Fibroblast of upper back skin (primary cell): ENCODE measurements at places on chromosomes 4 and X.
A peak's percentile ranks its signal among the peaks of the same experiment; 100 is the strongest.

GRCh38 chr4:102789317-102789717, 28.5 kb upstream of the MANBA start:
- DNase-seq, result peak; percentile 86

- no peak for DNase-seq
Observed at GRCh38 chr4:77653162-77653758, 47.6 kb downstream of the CXCL13 start.

DNA sequence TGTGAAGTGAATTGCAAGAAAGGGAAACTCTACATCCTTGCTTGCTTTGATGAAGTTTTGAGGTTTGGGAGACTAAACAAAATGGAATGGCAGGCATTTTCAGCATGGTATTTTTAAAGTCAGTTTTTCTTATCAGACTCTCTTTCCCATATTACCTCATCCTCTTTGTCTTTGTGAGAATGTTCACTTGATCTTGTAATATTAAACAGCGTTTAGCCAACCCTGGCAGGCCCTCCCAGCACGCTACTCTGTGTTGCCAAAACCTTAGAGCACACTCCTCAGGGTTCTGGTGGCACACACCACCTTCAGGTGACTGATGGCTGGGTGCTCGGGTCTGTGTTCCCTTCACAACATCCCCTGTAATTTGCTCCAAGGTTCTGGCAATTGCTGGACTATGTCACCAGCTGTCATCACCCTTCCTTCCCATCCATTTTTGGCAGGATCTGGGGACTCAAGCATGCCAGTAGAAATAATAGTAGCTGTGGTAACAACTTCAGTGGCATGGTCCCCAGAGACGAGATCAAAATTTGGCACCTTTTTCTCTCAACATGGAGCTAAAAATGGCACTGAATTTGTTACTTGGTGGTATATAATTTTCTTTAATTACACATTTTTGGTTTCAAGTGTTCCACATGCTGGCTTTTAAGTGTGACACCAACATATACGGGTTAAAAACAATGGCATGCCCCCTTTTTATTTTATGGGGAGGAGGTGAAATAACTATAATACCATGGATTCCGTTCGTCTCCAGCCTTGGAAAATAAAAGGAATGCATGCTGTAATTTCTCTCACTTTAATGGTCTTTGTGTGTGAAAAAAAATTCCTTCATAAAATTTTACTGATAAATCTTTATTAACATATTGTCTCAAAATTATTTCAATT, 273.1 kb downstream of the DCTD start:
- peak; percentile 92 for DNase-seq

GRCh38 chr4:150251752-150252190, 173.5 kb downstream of the DCLK2 start:
- DNase-seq, result peak; percentile 37

- no peak for DNase-seq
Observed at GRCh38 chr4:183411291-183411861, 33.1 kb upstream of the CDKN2AIP start.

- peak; percentile 95 for DNase-seq
Observed at GRCh38 chr4:144399927-144400326, 246.0 kb upstream of the HHIP start.

DNA sequence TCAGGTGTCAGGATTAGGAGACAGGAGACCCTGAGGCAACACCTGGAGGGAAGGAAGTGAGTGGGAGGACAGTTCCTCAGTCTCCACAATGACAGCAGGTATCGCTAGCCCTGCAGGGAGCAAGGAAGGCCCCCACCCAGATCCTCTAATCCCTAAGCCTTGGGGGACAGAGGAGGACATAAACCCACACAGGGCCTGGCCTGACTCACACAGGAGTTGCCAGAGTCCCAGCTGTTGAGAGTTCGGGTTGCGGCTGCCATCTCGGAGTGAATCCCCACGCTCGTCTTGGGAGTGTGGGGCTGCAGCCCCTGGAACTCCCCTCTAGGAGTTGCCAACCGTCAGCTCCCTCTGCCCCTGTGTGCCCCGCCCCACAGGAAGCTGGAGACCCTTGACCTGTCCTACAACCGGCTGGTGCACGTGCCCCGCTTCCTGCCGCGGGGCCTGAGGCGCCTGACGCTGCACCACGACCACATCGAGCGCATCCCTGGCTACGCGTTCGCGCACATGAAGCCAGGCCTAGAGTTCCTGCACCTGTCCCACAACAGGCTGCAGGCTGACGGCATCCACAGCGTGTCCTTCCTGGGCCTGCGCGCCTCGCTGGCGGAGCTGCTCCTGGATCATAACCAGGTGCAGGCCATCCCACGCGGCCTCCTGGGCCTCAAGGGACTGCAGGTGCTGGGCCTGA, 9.2 kb upstream of the BGN start:
- no peak for DNase-seq

- DNase-seq, result no peak
Observed at GRCh38 chrX:134660627-134661026, 2.4 kb upstream of the PLAC1 start.

- peak; percentile 53 for DNase-seq
Observed at GRCh38 chr4:25814301-25815136, 48.3 kb downstream of the SEL1L3 start.

- no peak for DNase-seq
Observed at GRCh38 chrX:20181598-20182329, 40.1 kb upstream of the EIF1AX start.

DNA sequence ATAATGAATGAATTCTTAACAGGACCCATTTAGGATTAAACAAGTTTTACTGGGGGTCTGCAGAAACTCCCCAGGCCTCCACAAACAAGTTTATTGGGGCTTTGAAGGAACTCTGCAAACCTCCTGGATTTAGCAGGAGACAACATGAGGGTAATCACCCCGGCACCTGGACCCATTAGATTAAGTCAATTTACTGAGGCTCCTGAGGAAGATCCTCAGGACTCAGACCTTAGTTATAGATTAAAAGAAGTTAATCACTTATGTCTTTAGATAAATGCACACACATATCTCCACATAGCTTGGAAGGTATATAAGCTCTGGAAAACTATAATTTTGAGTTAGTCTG, 29.4 kb downstream of the XG start:
- DNase-seq, result no peak

DNA sequence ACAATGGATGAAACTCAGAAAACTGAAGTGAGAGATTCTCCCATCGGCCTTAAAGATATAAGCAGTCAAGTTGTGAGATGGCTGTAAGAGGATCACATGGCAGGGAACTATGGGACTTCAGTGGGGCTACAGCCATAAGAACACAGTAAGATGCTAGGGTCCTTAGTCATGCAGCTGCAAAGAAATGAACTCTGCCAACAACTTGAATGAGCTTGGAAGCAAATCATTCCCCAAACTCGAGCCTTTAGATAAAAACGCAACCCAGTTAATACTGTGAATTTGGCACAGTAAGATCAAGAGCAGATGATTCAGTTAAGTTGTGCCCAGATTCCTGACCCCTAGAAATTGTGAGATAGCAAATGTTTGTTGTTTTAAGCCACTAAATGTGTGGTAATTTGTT, 117.3 kb downstream of the FAM13A start:
- peak; percentile 54 for DNase-seq

GRCh38 chr4:95660719-95661118, 111.9 kb upstream of the UNC5C start:
- DNase-seq, result no peak

DNA sequence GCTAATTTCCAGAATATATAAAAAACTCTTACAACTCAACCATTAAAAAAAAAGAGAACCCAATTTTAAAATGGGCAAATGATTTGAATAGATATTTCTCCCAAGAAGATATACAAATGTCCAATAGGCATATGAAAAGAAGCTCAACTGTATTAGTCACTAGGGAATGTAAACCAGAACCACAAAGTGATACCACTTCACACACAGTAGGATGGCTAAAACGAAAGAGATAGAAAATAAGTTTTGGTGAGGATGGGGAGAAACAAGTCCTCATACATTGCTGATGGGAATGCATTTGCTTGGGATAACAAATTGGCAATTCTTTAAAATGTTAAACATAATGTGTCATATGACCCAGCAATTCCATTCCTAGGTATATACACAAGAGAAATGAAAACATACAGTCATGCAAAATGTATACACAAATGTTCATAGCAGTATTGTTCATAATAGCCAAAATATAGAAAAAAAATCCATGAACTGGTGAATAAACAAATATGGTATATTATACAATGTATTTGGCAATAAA, 5.7 kb downstream of the TCEAL3 start:
- DNase-seq, result no peak

DNA sequence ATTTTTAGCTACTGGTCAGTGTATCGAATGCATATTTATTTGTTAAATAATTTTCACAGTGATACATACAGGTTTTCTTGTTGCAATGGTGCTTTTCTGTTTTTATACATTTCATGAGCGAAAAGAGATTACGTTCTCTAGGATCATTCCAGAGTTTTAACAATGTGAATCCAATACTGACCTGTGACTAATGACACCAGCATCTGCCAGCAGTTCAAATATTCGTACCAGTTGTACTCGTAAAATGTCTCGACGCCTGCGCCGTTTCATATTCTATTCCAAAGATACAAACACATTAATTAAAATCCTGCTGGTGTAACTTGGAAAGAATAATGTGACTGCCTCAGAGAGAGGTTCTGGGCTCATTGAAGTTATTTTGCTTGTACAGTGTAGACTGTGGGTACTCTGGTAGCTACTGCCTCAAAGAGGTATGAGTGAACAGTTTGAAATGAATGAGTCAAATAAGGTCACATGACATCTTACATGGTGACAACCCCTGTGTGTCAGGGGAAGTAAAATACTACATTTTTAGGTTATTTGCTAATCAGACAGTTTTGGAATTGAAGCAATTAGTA, 80.7 kb downstream of the ZAR1 start:
- peak; percentile 50 for DNase-seq

DNA sequence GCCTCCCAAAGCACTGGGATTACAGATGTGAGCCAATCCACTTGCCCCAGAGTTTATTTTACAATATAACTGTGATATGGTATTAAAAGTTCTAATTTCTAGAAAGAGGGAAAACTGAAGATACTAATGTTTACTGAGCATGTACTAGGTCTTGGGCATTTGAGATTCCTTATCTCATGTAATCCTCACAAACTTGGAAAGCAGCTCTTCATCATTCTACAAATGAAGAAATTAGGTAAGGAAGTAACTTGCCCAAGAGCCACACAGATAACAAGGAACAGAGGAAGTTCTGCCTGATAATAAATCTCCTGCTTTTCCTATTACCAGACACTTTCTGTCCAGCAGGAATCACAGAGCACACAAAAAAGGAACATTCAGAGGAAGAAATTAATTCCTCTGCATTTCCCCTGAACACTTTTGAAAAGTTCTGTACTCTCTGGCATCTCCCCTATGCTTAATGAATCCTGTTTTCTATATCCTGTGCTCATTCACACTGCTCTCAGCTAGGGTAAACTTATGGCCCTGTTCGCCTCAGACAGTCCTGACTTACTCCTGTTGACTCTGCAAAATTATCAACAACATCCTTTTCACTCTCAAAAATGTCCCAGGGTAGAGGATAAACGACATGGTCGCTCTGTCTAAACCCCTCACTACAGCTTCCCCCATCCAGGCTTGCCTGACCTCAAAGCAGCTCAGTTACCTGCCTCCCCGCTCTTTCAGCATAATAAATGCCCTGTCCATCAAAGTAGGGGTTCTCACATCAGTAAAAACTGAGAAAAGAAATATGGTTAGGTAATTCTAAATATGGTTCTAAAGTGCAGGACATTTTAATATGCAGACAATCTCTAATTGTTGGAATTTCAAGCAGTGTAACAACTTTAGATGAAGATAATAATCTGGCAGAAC, 13.6 kb downstream of the SH3RF1 start:
- DNase-seq, result no peak

DNA sequence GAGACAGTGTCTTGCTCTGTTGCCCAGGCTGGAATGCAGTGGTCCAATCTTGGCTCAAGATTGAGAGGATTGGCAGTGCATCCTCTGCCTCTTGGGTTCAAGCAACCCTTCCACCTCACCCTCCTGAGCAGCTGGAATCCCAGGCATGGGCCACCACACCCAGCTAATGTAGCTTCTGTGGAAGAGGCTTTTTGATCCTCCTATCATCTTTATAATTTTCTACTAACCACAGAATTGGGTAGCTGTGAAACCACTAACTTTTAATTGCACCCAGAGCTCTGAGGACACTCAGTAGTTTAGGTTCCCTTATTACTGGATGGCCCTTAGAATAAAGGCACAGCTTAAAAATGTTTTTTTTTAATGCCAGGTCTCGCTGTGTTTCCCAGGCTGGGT, 8.9 kb upstream of the AGA start:
- DNase-seq, result no peak

DNA sequence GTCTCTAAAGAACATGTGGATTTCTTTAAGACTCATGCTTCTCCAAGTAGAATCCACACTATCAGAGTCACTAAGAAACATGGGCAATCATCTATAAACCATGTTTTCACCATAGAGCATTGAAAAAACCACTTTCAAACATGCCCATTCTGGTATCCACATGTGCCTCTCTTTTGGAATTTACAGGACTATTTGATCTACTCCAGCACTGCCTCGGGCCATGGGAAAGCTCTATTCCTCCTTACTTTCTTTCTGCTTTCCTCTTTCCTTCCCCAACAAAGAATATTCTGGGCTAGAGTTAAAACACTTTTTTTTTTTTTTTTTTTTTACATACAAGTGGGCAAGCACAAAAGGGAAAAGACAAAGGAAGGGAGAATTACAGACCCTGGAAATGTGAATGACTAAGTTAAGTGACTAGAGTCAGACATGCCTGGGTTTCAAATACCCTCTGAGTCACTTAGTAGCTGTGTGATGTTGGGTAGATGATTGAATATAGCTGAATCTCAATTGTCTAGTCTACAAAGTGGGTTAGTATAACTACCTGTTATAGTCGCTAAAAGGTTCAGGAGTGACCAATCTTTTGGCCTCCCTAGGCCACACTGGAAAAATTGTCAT, 847.7 kb upstream of the INTU start:
- DNase-seq, result peak; percentile 30

DNA sequence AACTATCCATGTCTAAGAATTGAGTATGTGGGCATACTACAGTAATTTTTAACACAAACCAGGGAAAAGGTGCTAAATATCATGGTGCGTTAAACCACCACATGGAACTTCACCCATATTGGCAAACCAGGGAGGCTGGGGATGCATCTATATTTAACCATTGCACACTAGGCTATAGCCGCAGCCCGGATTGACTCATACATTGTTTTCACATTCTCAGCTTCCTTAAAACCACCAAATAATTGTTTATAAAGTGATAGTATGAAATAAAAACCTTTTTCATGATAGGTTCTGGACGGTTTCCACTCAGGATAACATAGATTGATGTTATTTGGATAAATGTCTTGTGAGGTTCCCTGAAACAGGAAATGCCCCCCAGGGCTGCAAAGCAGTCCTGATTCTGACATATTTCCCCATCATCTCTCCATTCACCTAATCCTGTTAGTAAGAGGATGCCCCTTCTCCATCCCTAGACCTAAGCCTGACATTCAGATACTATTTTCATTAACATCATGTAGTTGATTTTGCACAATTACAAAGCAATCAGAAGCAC, 7.9 kb downstream of the COL25A1 start:
- peak; percentile 74 for DNase-seq

DNA sequence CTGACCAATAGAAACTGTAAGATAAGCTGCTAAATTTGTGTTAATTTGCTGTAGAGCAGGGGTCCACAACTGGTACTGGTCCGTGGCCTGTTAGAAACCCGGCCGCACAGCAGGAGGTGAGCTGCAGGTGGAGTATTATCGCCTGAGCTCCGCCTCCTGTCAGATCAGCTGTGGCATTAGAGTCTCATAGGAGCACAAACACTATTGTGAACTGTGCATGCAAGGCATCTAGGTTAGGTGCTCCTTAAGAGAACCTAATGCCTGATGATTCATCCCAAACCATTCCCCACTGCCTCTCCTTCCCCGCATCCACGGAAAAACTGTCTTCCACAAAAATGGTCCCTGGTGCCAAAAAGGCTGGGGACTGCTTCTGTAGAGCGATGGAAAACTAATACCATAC, 19.7 kb downstream of the FBXW7 start:
- peak; percentile 59 for DNase-seq

- no peak for DNase-seq
Observed at GRCh38 chr4:156501962-156502361, 469.6 kb downstream of the PDGFC start.
